ENCODE measurements at places on chromosomes 6 and 20.
A peak's percentile ranks its signal among the peaks of the same experiment; 100 is the strongest.

DNA sequence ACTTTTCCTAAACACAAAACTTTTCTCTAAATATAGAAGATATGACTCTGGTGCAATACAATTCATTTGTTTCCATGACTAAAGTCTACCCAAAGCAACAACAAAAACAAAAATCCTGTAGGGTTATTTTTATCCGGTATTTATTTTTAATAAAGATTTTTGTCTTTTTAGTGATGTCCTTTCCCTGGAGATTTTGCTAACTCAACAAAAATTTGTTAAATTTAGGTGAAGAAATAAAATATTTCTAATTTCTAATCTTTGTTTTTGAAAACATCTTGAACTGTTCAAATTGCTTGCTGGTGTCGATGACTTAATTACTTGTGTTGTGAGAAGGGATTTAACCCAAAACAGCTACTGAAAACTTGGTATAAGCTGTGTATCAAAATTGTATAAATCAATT lies 741.8 kb downstream of the HDGFL1 start:
- DNase-seq: no peak

GRCh38 chr6:169520104-169520503 lies 181.7 kb downstream of the WDR27 start:
- DNase-seq: no peak

GRCh38 chr20:38870733-38871559 lies 55.3 kb upstream of the FAM83D start:
- peak; percentile 87 for DNase-seq

DNA sequence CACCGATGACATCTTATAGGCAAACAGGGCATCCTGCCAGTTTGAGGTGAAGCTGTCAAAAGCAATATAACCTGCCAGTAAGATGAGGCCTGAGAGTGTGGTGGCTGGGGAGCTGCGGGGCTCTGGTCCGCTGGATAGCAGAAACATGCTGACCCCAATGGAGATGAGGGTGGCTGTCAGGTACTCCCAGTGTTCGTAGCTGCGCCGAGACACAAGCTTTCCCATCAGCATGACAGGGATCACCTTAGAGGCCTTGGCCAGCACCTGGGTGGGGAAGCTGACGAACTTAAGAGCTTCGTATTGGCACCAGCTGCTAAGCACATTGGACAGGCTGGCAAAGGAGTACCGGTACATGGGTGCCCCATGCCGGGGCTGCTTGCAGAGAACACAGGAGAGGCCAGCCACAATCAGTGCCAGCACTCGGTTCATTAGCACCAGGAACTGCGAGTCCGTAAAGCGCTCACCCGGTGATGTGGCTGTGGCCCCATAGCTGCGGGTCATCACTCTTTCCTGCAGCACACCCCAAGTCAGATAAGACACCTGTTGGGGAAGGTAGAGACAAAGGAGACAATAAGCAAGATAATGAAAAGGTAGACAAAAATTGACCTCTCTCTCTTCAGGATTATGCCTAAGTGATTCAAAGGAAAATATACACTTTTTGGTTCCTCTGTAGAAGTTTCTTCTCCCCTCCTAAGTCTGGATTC lies 2.1 kb downstream of the SLC35B2 start:
- no peak for DNase-seq

DNA sequence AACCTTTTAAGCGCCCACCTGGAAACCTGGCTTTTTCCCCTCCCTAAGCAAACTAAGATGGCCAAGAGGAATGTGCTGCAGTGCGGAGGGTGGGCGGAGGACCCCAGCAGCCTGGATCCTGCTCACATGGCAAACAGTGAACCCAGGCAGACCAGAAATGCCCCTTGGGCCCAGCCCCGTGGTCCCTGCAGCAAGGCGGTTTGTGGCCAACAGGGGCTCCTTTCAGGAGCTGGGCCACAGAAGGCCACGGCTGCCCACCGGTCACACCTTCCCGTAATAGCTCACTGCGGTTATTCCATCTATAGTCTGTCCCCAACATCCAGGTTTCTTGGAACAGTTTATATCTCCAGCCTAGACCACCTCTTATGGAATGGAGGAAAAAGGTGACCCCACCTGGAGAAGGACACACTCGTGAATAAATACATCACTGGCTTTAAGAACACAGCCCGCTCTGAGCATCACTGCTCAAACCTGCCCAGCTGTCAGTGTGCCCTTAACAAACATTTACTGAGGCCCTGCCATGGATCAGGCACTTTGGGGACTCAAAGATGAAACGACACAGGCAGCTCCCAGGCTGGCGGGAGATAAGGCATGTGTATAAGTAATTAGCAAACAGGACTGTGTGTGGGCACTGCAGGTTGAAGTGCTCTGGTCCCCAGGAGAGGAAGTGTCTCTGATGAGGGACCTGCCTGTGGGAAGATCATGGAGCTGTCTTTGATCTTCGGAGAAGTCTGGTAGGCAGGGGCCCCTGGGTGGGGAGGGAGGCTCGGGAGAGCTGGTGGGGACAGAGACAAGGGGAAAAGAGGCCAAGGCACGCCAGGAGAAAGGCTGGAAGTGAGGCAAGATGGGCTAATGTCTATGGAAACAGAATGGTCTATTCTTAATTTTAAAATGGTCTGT lies 3.2 kb upstream of the TUBB1 start:
- no peak for DNase-seq

GRCh38 chr20:53768329-53768728 lies 174.7 kb upstream of the ZNF217 start:
- no peak for DNase-seq

- peak; percentile 61 for DNase-seq
Observed at GRCh38 chr6:44485601-44486401, 98.3 kb downstream of the CDC5L start.

- no peak for DNase-seq
Observed at GRCh38 chr6:92942549-92942948, 476.8 kb downstream of the EPHA7 start.

- no peak for DNase-seq
Observed at GRCh38 chr6:3540253-3540820, 83.5 kb upstream of the SLC22A23 start.

- DNase-seq: no peak
Observed at GRCh38 chr6:141990840-141991239, 141.9 kb upstream of the GJE1 start.

DNA sequence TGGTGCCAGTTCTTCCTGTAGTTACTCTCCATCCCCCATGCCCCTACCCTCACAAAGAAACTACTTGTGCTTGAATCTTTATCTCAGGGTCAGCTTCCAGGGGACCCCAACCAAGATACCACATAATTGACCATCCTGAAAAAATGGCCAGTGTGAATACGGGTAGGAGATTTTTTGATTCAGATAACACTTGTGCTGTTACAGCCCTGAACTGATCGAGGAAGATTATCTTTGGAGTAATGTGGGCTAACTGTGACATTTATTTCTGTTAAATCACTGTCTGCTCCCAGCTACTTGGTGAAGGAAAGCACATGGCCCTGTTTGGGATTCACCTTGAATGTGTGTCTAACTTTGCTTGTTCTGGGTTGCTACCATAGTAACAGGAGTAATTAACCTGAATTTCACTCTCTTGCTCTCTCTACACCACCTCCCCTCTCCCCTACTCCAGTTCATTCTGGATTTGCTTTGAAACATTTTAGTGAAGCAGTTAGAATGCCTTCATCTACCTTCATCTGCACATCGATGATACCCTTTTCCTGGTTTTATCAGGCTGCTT lies 219.6 kb upstream of the CHD6 start:
- no peak for DNase-seq

- DNase-seq: no peak
Observed at GRCh38 chr20:2825761-2826160, 9.6 kb downstream of the TMEM239 start.

- DNase-seq: no peak
Observed at GRCh38 chr6:136544326-136544725, 5.9 kb downstream of the MAP7 start.

- DNase-seq: no peak
Observed at GRCh38 chr20:53948383-53949318, 121.7 kb downstream of the BCAS1 start.

GRCh38 chr6:116298973-116299372 lies 19.2 kb upstream of the TSPYL1 start:
- no peak for DNase-seq

- no peak for DNase-seq
Observed at GRCh38 chr20:21557241-21558020, 43.6 kb upstream of the NKX2-2 start.

- DNase-seq: no peak
Observed at GRCh38 chr20:60201198-60201835, 243.1 kb downstream of the CDH26 start.

GRCh38 chr6:109002882-109003281 lies 91.8 kb downstream of the SESN1 start:
- no peak for DNase-seq

GRCh38 chr6:7183707-7184106 lies 75.9 kb downstream of the RREB1 start:
- peak; percentile 38 for DNase-seq

DNA sequence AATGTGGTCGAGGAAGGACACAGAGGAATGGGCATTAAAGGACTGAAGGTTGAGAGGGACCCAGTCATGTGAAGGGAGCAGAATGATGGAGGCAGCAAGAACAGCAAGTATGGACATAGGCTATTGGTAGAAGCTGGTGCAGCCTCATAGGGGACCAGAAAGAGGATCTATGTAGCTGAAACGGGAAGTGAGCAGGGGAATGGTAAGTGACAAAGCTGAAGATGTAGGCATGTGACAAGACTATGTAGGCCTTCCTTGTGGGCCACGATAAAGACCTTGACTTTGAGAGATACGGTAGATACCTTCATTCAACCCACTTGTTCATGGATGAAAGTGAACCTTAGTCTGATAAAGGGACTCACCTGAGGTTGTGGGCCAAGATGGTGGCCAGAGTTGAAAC lies 3.5 kb downstream of the CTNNBL1 start:
- DNase-seq: no peak

- DNase-seq: no peak
Observed at GRCh38 chr6:150692604-150693003, 92.9 kb downstream of the PLEKHG1 start.

GRCh38 chr6:19550380-19550779 lies 286.8 kb upstream of the ID4 start:
- no peak for DNase-seq

GRCh38 chr20:14672066-14672465 lies 334.7 kb upstream of the FLRT3 start:
- no peak for DNase-seq

DNA sequence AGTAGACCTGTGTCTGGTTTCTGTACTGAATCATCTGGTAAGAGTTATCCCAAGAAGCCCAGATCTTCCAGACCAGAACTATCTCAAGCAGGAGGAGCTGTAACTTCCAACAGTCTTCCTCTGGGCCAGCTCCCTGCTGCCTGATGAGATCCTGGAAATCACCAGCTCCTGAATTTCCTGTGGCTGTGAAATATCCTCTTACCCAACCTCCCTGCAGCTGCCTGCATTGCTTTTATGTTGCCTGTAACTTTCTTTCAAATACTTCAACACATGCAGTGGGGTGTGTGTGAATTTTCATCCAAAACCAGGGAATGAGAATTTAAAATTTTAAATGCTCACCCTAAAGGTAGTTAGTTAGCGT lies 160.5 kb upstream of the LAMP5 start:
- no peak for DNase-seq

GRCh38 chr6:149170564-149171452 lies 146.7 kb upstream of the TAB2 start:
- no peak for DNase-seq

GRCh38 chr6:227074-227782 lies 65.1 kb upstream of the DUSP22 start:
- DNase-seq: no peak

- DNase-seq: no peak
Observed at GRCh38 chr20:24574797-24575196, 105.4 kb downstream of the SYNDIG1 start.

DNA sequence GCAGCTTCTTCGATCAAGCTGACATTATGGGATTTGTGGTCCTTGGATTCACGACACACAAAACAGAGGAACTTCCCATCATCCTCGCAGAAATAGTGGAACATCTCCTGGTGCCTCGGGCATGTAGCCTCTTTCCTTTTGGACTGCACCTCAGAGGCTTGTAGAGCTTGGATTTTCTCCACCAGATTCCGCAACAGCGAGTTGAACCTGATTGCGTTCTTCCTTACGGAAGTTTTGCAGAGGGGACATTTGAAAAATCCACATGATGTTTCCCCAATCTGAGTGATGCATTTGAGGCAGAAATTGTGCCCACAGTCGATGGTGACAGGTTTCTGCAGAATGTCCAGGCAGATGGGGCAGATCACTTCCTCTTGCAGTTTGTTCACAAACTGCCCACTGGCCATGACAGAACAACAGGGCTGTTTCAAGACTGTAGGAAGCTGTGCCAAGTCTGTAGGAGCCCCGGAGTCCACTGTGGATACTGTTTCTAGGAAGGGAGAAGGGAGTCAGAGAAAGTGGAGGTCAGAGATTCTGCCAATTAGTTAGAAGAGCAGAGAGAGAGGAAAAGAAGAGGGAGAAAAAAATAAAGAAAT lies 392 bp downstream of the TRIM31 start:
- no peak for DNase-seq

- no peak for DNase-seq
Observed at GRCh38 chr6:114569669-114570068, 226.8 kb upstream of the HS3ST5 start.

- no peak for DNase-seq
Observed at GRCh38 chr6:124867121-124867520, 95.1 kb upstream of the RNF217 start.

DNA sequence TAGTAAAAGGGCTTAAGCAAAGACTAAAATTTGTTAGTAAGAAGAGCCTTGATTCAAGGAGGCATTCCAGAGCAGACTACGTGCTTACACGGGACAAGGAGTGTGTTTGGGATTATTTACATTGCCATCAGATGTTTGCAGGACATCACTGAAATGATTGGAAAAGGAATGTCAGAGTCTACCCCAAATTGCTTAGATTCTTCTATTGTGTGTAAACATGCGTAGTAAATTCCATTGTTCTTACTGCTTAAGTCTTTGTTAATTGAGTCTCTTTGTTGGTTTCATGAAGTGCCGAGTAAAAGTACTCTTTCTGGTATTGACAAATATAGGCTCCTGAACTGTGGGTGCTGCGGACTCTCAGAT lies 60.5 kb downstream of the CD83 start:
- no peak for DNase-seq

DNA sequence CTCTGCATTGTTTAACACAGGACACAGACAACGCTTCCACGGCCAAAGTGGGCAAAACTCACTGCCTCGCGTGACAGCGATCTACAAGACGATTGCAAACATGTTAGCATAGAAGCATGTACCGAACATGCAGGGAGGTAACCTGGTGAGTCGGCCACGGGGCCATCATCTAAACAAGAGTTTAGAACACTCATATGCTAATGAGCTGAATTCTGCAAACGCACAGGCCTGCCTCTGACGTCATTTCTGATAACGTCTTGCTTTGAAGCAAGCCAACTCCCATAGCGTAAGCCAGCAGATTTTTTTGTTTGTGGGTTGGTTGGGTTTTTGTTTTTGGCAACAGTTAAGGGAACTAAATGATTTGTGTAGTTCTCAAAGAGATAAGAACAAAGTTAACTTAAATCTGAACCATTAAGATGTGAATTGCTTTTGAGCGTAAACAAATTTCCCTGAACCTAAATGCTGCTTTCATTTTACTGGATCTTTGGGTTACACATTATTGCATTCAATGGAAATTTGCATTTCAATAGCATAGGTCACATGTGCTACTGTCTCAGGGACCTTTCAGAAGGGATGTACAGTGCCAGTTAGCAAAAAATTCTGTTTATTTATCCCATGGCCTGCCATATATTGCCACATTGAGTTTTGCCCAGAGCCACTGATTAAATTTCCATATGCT lies 184.5 kb upstream of the PDE10A start:
- DNase-seq: peak; percentile 34

GRCh38 chr6:89244241-89244985 lies 27.3 kb upstream of the GABRR1 start:
- no peak for DNase-seq
